HS-5 (cell line): ENCODE measurements at places on chromosomes 5 and 9.
A peak's percentile ranks its signal among the peaks of the same experiment; 100 is the strongest.

GRCh38 chr5:76813982-76814562, 4.8 kb upstream of the F2RL1 start:
- peak; percentile 81 for DNase-seq

GRCh38 chr5:9051779-9052178, 494.1 kb downstream of the SEMA5A start:
- no peak for DNase-seq

- DNase-seq = peak; percentile 91
These were observed 16.1 kb downstream of the B4GALT1 start for GRCh38 chr9:33151007-33151557.

DNA sequence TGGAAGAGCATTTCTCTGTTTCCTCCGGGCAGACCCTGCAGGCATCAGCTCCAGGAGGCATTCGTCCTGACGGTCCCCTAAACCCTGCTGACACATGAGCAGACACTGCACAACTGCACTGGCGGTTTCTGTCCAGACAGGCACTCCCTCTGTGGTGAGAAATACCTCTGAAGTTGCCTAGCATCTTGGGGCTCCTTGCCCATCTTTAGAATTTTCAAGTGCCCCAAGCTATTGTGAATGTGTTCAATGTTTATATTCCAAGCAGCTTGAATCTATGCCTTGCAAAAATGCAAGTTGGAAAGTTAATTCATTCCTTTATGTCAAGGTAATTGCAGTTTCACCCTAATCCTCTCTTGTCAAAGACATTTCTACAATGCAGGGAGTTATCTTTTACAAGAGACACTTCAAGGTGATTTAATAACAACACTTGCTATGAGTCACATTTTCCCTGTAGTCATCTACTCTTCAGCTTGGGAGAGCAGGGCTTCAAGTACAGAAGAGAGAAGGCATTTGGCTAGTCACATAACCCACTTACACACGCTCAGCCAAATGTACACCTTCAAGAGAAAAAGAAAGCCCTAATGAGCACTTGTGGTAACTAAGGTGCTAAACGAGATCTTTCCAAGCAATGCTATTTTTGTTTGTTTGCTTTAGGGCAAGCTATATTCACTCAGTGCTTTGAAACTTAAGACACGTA, 302.5 kb downstream of the MLLT3 start:
- no peak for DNase-seq

DNA sequence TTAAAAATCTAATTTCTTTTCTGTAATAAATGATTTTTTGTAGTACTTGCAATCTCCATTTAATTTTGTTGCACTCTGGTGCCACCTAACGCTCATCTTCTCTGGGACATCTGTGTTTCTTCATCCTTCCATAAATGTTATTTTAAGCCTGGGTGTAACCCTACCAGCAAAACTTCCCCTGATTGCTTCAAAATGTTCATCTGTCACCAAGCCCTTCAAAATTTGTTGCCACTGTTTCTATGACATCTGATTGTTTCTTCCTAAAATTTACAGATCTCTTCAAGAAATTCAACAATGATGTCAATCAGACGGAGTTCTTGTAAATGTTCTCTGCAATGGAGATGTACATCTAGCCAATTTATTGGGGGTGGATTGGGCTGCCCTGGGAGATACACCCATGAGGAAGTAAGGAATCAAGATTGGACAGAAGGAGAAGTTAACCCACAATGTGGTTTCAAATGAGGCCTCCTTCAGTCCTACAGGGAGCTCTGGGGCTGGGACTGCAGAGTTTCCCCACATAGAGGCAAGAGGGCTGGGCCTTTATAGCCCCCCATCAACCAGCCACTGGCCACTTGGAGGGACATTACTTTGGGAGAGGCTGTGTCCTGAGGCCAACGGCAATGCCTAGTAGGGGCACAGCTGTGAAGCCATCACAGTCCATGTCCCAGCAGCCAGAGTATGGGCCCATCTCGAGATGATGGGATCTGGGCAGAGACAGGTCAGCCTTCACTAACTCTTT, 23.3 kb downstream of the MCTP1 start:
- DNase-seq = no peak

DNA sequence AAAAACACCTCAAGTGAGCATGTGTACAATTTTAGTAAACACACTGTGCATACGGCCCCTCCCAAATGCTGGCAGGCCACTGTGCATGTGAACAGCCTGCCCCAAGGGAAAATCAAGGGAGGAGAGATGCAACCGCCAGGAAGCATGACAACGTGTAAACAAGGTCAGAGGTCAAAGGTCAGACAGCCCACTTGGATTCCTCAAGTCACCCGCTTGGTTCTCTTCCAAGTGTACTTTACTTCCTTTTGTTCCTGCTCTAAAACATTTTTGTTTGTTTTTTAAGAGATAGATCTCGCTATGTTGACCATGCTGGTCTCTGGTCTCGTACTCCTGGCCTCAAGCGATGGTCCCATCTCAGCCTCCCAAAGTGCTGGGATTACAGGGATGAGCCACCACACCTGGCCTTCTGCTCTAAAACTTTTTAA, 126.7 kb upstream of the SHB start:
- no peak for DNase-seq

- no peak for DNase-seq
These were observed 978 bp upstream of the ADCY2 start for GRCh38 chr5:7394889-7395431.

GRCh38 chr5:96893342-96893741, 17.0 kb downstream of the ERAP2 start:
- peak; percentile 64 for DNase-seq

DNA sequence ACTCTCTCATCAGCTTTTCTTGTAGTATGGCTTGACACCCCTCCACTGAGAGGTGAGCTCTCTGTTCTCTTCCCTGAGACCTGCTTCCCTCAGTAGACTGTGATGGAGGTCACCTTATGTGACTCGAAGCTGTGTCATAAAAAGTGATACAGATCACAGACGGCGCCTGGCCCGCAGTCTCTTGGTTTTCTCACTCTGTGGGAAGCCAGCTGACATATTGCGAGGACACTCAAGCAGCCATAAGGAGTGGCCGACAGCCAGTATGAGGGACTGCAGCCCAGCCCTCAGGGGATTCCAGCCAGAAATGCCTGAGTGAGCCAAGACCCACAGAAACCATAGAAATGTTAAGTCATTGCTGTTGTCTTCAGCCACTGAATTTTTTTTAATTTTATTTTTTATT, 38.0 kb downstream of the GADD45G start:
- no peak for DNase-seq

DNA sequence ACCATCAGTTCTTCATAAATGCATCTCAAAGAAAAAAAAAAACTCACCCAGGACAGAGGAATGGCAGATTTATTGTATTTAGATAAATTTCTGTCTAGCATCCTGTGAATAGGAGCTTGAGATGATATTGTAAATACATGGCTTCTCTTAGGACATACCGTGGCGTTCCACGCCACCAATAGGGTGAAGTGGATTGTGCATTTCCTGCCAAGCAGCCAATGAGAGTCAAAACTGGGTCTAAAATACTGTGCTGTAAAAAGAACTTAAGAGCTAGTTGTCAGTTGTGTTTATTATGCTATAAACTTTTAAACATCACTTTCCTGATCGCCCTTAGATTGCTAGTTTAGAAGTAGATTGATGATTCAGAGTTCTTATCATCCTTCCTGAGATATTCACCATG, 20.9 kb upstream of the TRPM6 start:
- no peak for DNase-seq

- DNase-seq = no peak
These were observed 84.7 kb downstream of the CFAP95 start for GRCh38 chr9:69905286-69905685.

DNA sequence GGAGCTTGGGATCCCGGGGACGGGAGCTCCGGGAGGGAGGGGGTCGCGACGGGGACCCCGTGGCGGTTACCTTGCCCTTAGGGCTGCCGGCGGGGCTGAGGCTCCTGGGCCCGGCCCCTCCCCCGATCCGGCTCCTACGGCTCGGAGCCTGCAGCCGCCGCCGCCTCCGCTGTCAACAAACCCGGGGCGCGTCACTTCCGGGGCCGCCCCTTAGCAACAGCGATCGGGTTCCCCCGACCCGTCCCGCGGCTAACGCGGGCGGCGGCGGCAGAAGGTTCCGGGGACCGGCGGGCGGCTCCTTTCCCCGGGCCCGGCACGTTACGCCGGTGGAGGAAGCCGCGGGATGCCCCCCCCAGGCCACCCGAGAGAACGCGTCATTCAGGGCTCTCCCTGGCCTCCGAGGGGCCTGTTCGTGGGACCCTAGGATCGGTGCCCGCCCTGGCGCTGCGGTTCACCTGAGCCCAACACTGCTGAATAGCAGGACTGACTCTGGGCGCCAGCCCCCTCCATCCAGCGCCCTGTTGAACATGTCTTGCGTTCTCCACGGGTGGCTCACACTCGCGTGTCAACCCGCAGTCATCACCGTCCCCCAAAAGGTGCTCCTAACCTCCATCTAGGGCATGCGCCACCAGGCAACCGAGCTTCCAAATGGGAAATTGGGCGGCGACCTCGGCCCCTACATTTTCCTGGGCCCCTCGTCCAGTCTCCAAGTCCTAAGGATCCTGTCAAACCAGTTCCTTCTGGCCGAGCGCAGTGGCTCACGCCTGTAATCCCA, at the start of gene ZER1:
TSS of gene ZER1 (minus strand) at position 183 of the 775 bp plus-strand sequence. CDS start 16,362 bp downstream, outside the sequence.
- DNase-seq = no peak

DNA sequence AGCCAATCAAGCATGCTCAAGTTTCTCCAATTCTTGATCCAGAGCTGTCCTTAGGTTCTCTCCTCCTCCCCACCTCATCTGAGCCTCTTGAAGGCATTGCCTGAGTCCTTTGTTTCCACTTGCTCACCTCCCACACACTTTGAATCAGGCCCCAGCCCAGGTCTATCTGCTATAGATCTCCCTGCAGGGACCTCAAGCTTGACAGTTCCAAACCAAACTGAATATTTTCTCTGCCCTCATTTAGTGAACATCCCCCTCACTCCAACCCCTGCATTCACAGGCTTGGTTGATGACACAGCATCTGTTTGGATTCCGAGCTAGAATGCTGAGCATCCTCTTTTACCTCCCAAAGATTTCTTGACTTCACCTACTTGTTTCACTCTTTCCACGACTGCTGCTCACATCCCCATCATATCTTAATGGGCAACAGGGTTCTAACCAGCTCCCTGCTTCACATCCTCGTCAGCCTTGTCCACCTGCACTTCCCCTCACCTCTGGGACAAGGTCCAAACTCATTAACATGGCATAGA, 474.5 kb downstream of the ZSWIM6 start:
- DNase-seq = no peak

DNA sequence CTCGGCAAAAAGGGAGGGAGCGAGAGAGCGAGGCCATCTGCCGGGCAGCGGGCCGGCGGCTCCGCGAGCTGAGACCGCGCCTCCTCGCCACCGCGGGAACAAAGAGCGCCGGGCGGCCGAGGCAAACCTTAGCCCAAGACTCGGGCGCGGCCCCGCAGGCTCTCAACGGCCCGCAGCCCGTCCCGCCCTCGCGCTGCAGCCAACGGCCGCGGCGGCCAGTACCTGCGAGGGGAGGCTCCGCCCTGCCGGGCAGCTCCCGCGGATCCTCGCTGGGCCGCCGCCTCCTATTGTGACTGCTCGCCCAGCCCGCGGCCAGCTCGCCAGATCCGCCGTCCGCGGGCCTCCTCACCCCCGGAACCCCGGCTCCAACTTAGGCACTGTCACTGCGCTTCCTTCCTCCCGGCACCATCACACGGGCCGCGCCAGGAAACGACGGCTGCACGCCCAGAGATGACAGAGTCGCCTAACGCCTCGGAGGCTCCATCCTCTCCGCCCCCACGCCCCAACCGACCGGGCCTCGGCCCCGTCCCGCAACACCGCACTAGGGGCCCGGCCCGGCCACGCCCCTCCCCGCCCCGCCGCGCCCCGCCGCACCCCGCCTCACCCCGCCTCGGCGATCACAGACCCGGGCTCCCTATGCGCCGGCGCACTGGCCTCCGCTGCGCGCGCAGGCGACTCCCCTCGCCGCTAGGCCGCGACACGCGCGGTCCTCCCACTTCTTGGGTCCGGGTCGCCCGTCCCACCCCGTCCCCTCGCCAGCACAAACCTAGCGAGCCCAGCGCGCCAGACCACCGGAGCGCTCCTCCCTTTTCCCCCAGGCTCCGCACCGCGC, 479 bp upstream of the RNF38 start:
- DNase-seq = peak; percentile 42

- no peak for DNase-seq
These were observed 266.0 kb upstream of the ZNF462 start for GRCh38 chr9:106596984-106597383.

GRCh38 chr5:147487031-147487750, 22.7 kb downstream of the DPYSL3 start:
- DNase-seq = no peak

GRCh38 chr5:150358261-150359095, 981 bp downstream of the TCOF1 start:
- DNase-seq = no peak

DNA sequence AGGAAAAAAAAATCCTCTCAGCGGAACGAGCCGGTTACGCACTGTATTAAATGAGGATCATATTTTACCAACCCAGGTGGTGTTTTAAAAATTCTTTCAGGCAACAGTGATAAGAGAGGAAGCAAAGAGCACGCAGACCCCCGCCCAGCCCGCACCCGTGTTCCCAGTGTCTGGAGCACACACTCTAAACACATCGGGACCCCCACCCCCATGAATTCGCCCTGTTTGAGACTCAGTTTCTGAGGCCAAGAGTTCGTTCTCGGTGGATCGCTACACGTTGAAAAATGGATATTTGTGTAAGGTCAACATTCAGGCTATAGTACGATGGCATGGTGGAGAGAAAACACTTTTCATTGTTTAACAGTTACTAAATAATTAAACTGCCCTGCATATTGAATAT, 196.3 kb downstream of the MEF2C start:
- DNase-seq = no peak

DNA sequence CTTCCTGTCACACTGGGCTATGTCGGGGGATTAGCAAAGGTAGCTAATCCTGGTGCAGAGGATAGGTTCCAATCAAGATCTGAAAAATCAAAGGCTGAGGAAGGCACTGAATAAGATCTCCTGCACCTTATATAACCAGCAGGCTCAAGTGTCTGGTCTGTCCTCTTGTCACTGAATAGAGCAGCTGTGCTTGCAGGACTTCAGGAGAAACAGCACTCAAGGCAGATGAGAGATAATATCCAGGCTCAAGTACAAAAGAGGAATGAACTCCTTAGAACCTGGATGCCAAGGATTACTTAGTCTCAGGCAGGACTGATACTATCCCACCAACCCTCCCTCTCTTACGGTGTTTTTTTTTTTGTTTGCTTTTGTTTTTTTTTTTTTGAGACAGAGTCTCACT, 108.8 kb upstream of the LRRTM2 start:
- DNase-seq = no peak
